ENCODE measurements at places on chromosomes 12 and 14.

- no peak for DNase-seq
These were observed 125.4 kb downstream of the CAND1 start for GRCh38 chr12:67394550-67394949.

DNA sequence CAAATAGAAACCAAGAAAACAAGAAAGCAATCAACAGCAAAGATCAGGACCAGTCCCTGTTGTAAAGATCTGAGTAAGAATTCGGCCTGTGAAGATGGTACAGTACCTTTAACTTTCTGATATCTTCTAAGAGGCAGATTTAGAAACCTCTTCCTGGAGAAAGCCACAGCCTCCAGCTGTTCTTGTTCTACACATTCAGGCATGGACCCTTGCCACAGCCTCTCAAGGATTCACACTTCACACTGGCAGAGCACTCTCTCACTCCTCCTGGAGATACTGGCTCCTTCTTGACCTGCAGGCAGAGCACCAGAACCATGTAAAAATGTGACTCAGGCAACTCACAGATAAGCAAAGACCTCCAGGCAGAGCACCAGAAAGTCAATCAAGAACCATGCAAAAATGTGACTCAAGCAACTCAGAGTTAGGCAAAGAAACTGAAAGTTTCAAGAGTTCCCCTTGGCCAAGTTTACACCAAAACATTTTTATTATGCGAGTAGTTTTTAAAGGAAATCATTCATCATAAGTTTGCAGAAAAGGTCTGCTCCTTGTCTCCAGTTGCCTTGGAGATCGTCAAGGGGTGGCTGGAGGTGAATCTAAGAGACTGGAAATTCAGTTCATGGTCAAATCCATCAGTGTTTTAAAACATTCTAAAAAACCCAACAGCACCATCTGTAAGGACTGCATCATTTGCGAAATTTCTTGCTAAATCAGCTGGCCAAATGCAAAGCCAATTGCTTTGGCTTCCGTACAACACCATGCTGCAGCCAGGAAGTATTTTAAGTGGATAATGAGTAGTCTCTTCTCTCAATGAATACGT is 119.3 kb upstream of the MDM1 start:
- no peak for DNase-seq

- DNase-seq, result no peak
These were observed 59.1 kb downstream of the GXYLT1 start for GRCh38 chr12:42085594-42085993.

DNA sequence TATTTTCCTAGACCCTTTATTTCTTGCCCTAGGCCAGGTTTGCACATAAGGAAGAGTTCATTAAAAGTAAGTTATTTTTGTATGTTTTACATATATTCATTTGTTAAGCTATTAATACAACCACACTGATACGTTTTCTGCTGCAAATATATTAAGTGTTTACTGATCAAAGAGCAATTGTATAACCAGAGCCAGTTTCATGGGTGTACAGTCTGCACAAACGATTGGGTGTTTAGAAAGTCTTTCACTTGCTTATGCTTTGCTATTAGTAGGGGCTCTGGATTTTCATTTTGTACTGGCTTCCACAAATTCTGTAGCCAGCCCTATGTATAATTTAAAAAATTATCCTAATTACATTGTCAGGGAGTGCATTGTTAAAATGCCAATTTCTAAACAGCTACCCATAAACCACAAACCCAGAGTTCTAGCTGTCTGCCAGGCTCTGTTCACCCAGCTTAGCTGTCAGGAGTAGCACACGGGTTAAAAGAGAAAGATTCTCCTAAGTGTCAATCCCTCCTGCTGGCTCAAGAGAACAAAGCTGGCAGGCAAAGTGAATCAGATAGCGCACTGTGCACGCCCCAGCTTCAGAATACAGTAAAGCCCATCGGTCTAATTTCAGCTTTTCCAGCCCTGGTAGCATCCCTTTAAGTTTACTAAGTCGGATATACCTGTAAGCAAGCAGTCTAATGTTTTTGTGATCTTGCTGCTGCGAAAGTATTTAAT is 151.0 kb upstream of the LMO3 start:
- DNase-seq, result no peak

GRCh38 chr14:99763527-99764221 is 29.5 kb upstream of the EML1 start:
- DNase-seq, result no peak

- DNase-seq, result peak; percentile 78
These were observed 7.3 kb downstream of the STAC3 start for GRCh38 chr12:57243521-57244311.

GRCh38 chr12:10211101-10211939 is 1.4 kb upstream of the GABARAPL1 start:
- no peak for DNase-seq

GRCh38 chr14:61328626-61329262 is 7.4 kb downstream of the PRKCH start:
- no peak for DNase-seq

DNA sequence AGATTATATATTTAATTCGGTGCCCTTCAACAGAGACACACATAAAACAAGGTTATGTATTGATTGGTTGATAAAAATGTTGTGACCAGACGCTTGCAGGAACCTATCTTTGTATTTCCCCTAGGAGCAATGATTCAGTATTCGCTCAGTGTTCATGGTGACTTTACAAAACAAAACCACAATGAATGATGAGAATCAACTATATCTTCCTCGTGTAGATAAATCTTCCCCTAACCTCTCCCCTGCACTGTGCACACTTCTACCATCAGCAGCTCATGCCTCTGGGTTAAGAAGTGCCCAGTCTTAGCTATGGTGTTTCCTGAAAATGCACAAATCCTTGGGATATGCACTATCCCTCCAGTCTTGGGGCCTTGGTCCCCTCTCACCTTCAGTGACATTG is 16.3 kb downstream of the RIN3 start:
- no peak for DNase-seq

DNA sequence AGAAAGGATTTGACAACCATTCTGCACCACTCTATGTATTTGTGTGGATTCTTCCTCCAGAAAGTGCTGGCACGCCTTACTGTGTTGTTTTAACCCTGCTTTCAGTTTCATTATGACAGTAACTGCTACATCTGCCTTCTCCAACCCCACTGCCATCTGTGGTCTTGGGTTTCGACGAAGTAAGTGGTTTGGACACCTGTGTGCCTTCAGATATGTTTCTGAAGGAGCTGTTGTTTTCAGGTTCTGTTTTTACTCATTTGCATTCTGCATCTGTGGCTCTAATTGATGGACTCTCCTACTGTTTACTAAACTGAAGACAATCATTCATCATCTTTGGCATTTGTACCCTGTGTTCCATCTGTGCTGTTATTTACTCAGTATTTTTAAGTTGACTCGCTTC is 4.1 kb downstream of the TSHR start:
- no peak for DNase-seq

DNA sequence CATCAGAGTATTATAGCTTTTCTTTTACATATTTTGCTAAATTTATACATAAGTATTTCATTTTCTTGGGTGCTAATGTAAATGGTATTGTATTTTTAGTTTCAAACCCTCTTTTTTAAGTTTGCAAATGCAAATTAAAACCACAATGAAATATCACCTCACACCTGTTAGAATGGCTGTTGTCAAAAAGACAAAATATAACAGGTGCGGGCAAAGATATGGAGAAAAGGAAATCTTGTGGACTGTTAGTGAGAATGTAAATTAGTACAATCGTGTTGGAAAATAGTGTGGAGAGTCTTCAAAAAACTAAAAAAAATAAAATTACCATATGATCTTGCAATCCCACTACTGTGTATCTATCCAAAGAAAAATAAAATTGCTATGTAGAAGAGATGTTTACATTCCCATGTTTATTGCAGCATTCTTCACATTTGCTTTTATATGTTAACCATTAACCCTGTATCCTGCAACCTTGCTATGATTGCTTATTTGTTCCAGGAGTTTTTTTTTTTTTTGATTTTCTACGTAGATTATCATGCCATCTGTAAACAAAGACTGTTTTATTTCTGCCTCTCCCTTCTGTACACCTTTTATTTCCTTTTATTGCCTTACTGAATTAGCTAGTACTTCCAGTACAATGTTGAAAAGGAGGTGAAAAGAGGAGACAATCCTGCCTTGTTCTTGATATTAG is 405.4 kb upstream of the MIS18BP1 start:
- no peak for DNase-seq

DNA sequence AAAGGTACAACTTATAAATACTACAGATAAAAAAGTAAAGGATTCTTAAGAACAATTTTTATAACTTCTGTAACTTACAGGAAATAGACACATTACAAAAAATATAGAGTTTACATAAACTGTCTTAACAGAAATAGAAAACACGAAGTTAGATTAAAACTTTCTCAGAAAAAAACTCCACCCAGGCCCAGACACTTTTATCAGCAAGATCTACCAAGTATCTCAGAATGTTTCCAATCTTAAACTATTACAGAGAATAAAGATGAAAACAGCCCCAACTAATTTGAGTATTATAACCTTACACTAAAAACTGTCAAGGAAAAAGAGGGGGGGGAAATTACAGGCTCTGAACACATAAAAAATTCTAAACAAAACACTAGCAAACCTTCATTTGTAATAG is 8.2 kb downstream of the ZFC3H1 start:
- DNase-seq, result no peak

- DNase-seq, result no peak
These were observed 59.3 kb downstream of the LRCOL1 start for GRCh38 chr12:132550830-132551640.

DNA sequence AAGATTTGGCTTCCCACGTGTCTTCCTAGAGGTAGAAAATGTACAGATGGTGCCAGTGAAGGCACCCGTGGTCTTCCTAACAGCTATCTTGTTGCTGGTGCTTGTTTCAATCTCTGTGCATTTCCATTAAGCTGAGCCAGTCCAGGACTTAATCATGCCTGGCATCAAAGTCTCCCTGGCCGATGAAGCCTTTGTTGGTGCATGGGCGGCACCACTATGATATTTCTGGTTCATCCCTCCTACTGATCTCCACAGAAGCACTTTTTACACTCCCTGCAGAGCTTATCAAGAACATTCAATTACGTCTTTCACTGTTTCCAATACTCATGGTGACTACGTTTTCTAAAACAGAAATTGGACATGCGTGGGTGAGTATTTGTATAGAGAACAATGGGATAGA is 128.4 kb downstream of the TTC8 start:
- no peak for DNase-seq

DNA sequence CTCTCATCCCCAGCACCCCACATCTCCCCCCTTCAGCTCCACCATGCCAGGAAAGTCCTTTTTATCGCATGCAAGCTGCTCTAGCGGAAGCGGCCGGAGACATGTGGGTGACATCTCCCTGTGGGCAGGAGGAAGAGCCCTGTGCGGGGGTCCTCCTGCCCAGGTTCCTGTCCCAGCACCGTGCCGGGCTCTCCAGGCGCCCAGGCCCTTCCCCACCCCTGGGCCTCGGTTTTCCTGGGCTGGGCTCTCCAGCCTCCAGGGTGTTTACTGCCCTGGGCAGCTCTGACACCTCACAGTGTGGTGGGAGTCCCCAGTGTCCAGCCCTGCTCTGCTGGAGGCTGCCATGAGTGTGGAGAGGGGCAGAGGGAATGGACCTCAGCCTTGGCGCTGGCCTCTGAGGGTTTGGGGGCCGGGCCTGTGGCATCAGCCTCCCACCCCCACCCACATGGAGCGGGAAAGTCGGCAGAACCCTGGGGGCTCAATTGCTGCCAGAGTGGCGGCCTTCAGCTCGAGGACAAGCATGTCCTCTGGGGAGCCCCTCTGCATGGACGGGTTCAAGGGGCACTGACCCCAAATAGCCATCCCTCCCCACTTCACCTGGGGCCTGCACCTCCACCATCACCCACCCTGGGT is 16.9 kb downstream of the ASPG start:
- DNase-seq, result no peak

GRCh38 chr14:68820536-68820935 is 27.7 kb upstream of the ZFP36L1 start:
- no peak for DNase-seq

Data from NCI-H526 treated with DMSO at 0.1 percent for 48 hours (cell line).